ENCODE measurements at places on chromosomes 1 and 21. TPM values are rescaled to one million over a fixed set of nuclear protein-coding genes. Genes with fewer than 3 reads are reported as not detected.

Gene FNBP1L
- total RNA-seq = 63.6 TPM

Gene REN
- total RNA-seq = not detected

Gene ACAP3
- 22.7 TPM for total RNA-seq

Gene SELE
- total RNA-seq = 2.7 TPM

Gene CD52
- not detected for total RNA-seq

Gene OR2L13
- total RNA-seq = not detected

Gene C4BPB
- not detected for total RNA-seq

Gene PUM1
- 90.8 TPM for total RNA-seq

Gene BNIPL
- total RNA-seq = 0.13 TPM

Gene HES3
- not detected for total RNA-seq

Gene C1orf21
- 32.0 TPM for total RNA-seq

Gene SEMA6C
- 15.5 TPM for total RNA-seq

Gene CLCNKA
- total RNA-seq = not detected

Gene TLCD4
- total RNA-seq = 0.13 TPM

Gene FYB2
- total RNA-seq = not detected

Gene ST7L
- 18.9 TPM for total RNA-seq

Gene EDARADD
- not detected for total RNA-seq

Gene GIPC2
- total RNA-seq = 30.9 TPM

Gene FAM78B
- total RNA-seq = 0.36 TPM

Gene TMEM82
- not detected for total RNA-seq

Gene SHISAL2A
- total RNA-seq = not detected

Gene ARTN
- 0.27 TPM for total RNA-seq

Gene FAM131C
- 0.13 TPM for total RNA-seq

Gene ENAH
- total RNA-seq = 99.1 TPM

Gene RPE65
- not detected for total RNA-seq

Gene HCRTR1
- total RNA-seq = 0.57 TPM

Gene SPAG17
- not detected for total RNA-seq

Gene BATF3
- 0.65 TPM for total RNA-seq

Gene GPX7
- 7.3 TPM for total RNA-seq

Gene RNF220
- 60.8 TPM for total RNA-seq

Gene ZFP69
- 3.4 TPM for total RNA-seq

Gene CD5L
- total RNA-seq = not detected

Gene KCTD3
- total RNA-seq = 55.4 TPM

Gene PLEKHM2
- total RNA-seq = 48.7 TPM

Gene FCGR1A
- total RNA-seq = not detected

Gene OR2T34
- not detected for total RNA-seq

Gene CHRM3
- total RNA-seq = 2.6 TPM

Gene HDGF
- total RNA-seq = 275 TPM

Gene AQP10
- total RNA-seq = 0.13 TPM
